ENCODE measurements at places on chromosomes 16 and 17. TPM values are rescaled to one million over a fixed set of nuclear protein-coding genes. Genes with fewer than 3 reads are reported as not detected.

DHRS11 gene
- 2.8 TPM for polyA plus RNA-seq

CCL3 gene
- 1.2 TPM for polyA plus RNA-seq

GNAO1 gene
- polyA plus RNA-seq = 0.58 TPM

KRTAP2-3 gene
- not detected for polyA plus RNA-seq

PMFBP1 gene
- 0.11 TPM for polyA plus RNA-seq

DNAH9 gene
- polyA plus RNA-seq = not detected

UTS2R gene
- not detected for polyA plus RNA-seq

KRT25 gene
- polyA plus RNA-seq = not detected

GOSR2 gene
- polyA plus RNA-seq = 49.2 TPM

TPSD1 gene
- polyA plus RNA-seq = not detected

RHBDL3 gene
- polyA plus RNA-seq = not detected

CDYL2 gene
- 0.69 TPM for polyA plus RNA-seq

WNT9B gene
- not detected for polyA plus RNA-seq

SDR42E2 gene
- 0.20 TPM for polyA plus RNA-seq

CSH2 gene
- not detected for polyA plus RNA-seq

CHRNE gene
- polyA plus RNA-seq = 0.89 TPM

HYDIN gene
- polyA plus RNA-seq = not detected

ZSCAN10 gene
- not detected for polyA plus RNA-seq

ACSM5 gene
- not detected for polyA plus RNA-seq

GP1BA gene
- polyA plus RNA-seq = 0.26 TPM

CTF1 gene
- not detected for polyA plus RNA-seq

SSTR5 gene
- not detected for polyA plus RNA-seq

AATK gene
- 0.29 TPM for polyA plus RNA-seq

TP53TG3 gene
- not detected for polyA plus RNA-seq

TMEM256 gene
- 84.7 TPM for polyA plus RNA-seq

GFER gene
- polyA plus RNA-seq = 39.0 TPM

ENPP7 gene
- polyA plus RNA-seq = 0.89 TPM

SERPINF2 gene
- 1.2 TPM for polyA plus RNA-seq
